Keratinocyte (primary cell): ENCODE measurements at places on chromosomes 6 and 20.

- H3K27ac ChIP-seq: no peak overlapping the region
- no peaks in the 10 kb centered on the region for H3K36me3 ChIP-seq
- no peak overlapping the region for H3K4me3 ChIP-seq
- peaks cover 4% of the 10 kb centered on the region for H3K4me1 ChIP-seq
Observed at GRCh38 chr20:17498641-17499040, 32.5 kb downstream of the BFSP1 start.

DNA sequence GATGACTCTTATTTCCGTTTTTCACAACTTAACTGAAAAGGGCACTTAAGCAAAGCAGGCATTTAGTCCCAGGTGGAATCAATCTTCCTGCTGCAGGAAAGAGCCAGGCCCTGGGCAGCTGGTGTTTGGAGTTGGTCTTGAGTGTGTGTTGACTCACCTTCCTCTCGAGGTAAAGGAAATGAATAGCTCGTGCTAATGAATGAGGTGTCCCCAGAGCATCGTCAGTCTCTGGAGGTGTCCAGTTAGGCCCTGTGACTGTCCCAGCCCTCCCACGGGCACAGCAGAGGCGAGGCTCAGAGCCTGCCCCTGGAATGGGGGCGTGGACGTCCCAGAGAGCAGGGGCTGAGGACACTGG is 277.7 kb downstream of the NRN1 start:
- H3K4me1 ChIP-seq: peaks cover 6% of the 10 kb centered on the region
- H3K27ac ChIP-seq: no peak overlapping the region
- no peak overlapping the region for H3K4me3 ChIP-seq
- no peaks in the 10 kb centered on the region for H3K27me3 ChIP-seq

GRCh38 chr6:148971031-148971927 is 224.4 kb downstream of the UST start:
- no peaks in the 10 kb centered on the region for H3K27me3 ChIP-seq
- H3K36me3 ChIP-seq: no peaks in the 10 kb centered on the region

GRCh38 chr6:76876922-76877553 is 586.3 kb downstream of the HTR1B start:
- H3K27ac ChIP-seq: no peak overlapping the region
- DNase-seq: peak; percentile 23
- H3K27me3 ChIP-seq: no peaks in the 10 kb centered on the region
- H3K4me3 ChIP-seq: peak overlapping the region; percentile 12
- no peaks in the 10 kb centered on the region for H3K4me1 ChIP-seq

- H3K27ac ChIP-seq: no peak overlapping the region
- H3K4me3 ChIP-seq: no peak overlapping the region
- H3K36me3 ChIP-seq: no peaks in the 10 kb centered on the region
- no peak for DNase-seq
Observed at GRCh38 chr6:114343782-114344144, 940 bp upstream of the HS3ST5 start.

GRCh38 chr20:25867776-25868649 is 171.4 kb upstream of the ZNF337 start:
- peaks cover 9% of the 10 kb centered on the region for H3K4me1 ChIP-seq
- H3K27ac ChIP-seq: no peak overlapping the region
- H3K27me3 ChIP-seq: peaks cover 4% of the 10 kb centered on the region

DNA sequence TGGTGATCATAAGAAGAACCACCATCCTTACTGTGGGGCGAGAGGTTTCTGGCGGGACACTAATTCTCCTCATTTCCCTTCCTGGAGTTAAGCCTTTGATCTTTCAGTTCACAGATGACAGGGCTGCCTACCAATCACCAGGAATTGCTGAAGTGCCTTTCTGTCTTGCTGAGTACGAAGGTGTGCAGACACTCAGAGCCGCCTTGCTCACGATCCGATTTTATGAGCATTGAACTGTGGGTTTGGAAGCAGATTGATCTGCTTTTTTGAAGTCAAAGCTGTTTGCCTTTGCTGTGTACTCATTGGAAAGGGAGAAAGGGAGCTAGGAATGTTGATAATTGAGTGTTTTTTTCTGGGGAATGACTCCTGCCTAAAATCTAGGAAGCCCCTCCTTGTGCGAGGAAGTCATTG is 129.1 kb upstream of the SALL4 start:
- H3K36me3 ChIP-seq: no peaks in the 10 kb centered on the region
- no peak overlapping the region for H3K4me3 ChIP-seq
- H3K27ac ChIP-seq: no peak overlapping the region
- no peak for DNase-seq

DNA sequence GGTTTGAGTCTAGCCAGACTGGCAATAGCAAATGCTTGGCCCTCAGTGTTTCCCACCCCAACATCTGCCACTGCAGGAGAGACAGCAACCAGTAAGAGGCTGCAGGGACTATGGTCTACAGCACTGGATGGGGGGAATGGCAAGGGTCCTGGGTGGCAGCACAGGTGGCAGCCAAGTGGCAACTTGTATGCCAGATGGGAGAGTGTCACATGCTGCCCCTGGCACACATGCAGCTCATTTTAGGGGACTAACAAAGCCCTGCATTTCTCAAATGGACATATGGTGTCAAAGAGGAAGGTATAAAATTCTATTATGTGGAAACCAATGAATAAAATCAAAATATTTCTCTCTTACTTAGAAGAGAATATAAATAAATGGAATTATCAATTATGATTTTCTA is 298.7 kb upstream of the MARCKS start:
- no peak overlapping the region for H3K27ac ChIP-seq
- no peak for DNase-seq
- H3K36me3 ChIP-seq: no peaks in the 10 kb centered on the region
- H3K4me1 ChIP-seq: peaks cover 31% of the 10 kb centered on the region
- no peaks in the 10 kb centered on the region for H3K27me3 ChIP-seq

- H3K27ac ChIP-seq: peak overlapping the region; percentile 97
- no peaks in the 10 kb centered on the region for H3K36me3 ChIP-seq
- H3K4me1 ChIP-seq: peaks cover 25% of the 10 kb centered on the region
- H3K27me3 ChIP-seq: no peaks in the 10 kb centered on the region
Observed at GRCh38 chr6:139334806-139335446, 39.5 kb downstream of the CITED2 start.

GRCh38 chr6:118309337-118310093 is 238.6 kb upstream of the PLN start:
- H3K27me3 ChIP-seq: no peaks in the 10 kb centered on the region
- H3K4me3 ChIP-seq: no peak overlapping the region
- no peak overlapping the region for H3K27ac ChIP-seq
- no peaks in the 10 kb centered on the region for H3K36me3 ChIP-seq
- H3K4me1 ChIP-seq: no peaks in the 10 kb centered on the region

- H3K27ac ChIP-seq: no peak overlapping the region
- no peaks in the 10 kb centered on the region for H3K36me3 ChIP-seq
- DNase-seq: no peak
Observed at GRCh38 chr6:77011929-77012545, 451.3 kb downstream of the HTR1B start.

GRCh38 chr6:22099923-22100322 is 196.9 kb downstream of the PRL start:
- no peaks in the 10 kb centered on the region for H3K27me3 ChIP-seq
- H3K27ac ChIP-seq: no peak overlapping the region
- H3K4me3 ChIP-seq: no peak overlapping the region
- no peak for DNase-seq

GRCh38 chr6:169160855-169161560 is 92.6 kb downstream of the THBS2 start:
- no peak for DNase-seq
- H3K27ac ChIP-seq: no peak overlapping the region
- H3K27me3 ChIP-seq: no peaks in the 10 kb centered on the region
- H3K36me3 ChIP-seq: no peaks in the 10 kb centered on the region
- no peak overlapping the region for H3K4me3 ChIP-seq
- H3K4me1 ChIP-seq: peaks cover 11% of the 10 kb centered on the region
